Activated CD4-positive, CD25-positive, alpha-beta regulatory T cell treated with anti-CD3 and anti-CD28 coated beads, Interleukin-2, amount 50 U/mL, for 72 hours (primary cell): ENCODE measurements at places on chromosomes 3 and 15.

DNA sequence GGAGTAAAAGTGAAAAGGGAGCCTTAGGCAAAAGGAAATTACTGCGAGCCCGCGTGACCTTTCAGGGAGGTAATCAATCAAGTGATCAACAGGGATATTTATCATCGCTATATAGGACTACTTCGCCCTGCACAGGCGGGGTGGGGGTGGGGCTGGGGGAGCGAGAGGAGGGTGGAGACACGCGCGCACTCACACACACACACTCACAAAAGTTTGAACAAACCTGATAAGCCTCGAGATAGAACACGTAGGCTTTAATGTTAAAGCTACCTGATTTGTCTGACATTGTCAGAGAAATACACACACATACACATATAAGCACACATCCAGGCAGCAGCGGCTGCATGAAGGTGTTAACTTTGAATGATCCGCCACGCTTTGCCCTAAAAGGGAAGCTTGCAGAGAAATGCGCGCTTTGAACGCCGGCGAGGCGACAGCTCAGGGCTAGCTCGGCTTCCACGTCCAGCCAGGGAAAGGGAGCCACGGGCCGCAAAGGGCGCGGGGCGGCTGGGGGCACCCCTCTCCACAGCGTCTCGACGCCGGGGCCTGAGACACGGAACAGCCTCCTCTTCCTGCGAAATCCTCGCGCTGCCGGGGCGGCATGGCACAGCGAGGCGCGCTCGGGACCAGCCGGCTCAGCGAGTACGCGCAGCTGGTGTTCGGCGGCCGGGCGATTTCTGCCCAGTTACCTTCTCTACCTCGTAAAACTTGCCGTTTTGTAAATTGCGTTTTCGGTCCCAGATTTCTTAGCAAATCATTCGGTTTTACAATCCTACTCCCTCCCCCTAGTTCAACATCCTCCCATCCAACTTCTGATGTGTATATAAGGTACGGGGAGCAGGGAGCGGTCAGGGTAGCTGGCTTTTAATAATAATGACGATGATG, 4.8 kb upstream of the MECOM start:
- no peak for DNase-seq

DNA sequence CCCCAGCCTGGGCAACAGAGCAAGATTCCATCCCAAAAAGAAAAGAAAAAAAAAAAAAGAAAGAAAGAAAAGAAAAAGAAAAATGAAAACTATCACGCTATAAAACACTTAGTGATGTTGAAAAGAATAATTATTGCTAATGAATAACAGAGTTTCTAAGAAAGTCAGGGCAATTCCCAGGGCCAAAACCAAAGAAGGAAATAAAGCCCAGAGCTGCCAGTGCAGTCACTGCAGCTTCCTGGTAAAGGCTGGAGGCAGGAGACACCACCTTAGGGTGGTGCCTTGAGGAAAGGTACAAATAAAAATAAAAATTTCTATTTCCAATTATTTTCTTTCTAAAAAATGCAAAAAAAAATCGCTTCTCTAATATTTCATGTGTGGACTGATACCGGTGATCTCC, 19.7 kb upstream of the UACA start:
- DNase-seq: no peak

GRCh38 chr3:1037631-1038030, 55.2 kb upstream of the CNTN6 start:
- no peak for DNase-seq

DNA sequence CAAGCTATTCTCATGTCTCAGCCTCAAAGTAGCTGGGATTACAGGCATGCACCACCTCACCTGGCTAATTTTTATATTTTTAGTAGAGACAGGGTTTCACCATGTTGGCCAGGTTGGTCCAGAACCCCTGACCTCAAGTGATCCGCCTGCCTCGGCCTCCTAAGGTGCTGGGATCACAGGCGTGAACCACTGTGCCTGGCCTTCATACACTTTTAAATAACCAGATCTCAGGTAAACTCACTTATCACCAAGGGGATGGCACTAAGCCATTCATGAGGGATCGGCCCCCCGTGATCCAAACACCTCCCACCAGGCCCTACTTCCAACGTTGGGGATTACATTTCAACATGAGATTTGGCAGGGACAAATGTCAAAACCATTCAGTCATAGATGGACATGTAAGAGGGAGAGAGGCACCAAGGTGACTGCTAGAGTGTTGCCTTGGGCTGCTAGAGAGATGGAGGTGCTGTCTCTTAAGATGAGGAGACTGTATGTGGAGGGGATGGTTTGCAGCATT, 13.3 kb upstream of the DOCK3 start:
- DNase-seq: no peak
